ENCODE measurements at places on chromosomes 3 and 15.

- DNase-seq = peak; percentile 36
Measured at GRCh38 chr3:149435996-149436885, 38.3 kb upstream of the TM4SF4 start.

- no peak for DNase-seq
Measured at GRCh38 chr3:8500989-8501370, 643 bp upstream of the LMCD1 start.

GRCh38 chr3:113585720-113586119 is 53.4 kb downstream of the SIDT1 start:
- DNase-seq = no peak

- DNase-seq = no peak
Measured at GRCh38 chr3:186246941-186247340, 115.1 kb downstream of the DGKG start.

- peak; percentile 49 for DNase-seq
Measured at GRCh38 chr15:91706322-91707032, 147.0 kb upstream of the SLCO3A1 start.

Measured in fibroblast of villous mesenchyme (primary cell).